ENCODE measurements at places on chromosomes 7 and 10.

GRCh38 chr10:72044417-72045041, 43.8 kb downstream of the SPOCK2 start:
- DNase-seq: no peak

DNA sequence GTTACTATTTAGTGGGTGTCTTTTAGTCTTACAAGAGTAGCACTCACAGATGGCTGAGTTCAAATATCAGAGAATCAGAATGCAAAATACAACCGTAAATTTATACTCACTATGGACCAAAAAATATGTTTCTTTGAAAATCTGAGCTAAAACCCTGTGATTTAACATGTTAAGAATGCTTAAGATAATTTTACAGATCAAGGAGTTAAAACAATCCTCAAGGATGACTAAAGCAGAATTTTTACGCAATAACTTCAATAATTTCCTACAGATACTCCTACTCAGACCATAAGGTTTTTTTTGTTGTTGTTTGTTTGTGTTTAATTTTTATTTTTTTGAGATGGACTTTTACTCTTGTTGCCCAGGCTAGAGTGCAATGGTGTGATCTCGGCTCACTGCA, 47.9 kb upstream of the CCDC6 start:
- no peak for DNase-seq

DNA sequence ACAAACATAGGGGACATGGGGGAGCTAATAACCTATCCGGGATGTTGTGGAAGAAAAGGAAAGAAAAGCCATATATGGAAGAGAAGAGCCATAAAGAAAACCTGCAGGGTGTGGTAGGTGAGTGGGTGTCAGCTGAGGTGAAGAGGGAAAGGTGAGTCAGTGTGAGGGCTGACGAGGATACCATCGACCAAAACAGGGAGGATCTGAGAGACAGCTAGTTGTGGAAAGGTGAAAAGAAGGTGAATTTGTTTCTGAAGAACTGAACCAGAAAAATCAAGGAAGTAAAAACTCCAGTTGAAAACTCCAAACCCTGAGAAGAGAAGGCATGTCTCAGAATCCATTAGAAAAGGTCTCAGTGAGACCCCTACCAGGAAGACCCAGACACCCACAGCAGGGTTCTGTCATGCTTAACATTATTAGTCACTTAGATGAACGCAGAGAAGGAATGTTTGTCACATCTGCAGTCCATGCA, 4.1 kb downstream of the BLNK start:
- no peak for DNase-seq

DNA sequence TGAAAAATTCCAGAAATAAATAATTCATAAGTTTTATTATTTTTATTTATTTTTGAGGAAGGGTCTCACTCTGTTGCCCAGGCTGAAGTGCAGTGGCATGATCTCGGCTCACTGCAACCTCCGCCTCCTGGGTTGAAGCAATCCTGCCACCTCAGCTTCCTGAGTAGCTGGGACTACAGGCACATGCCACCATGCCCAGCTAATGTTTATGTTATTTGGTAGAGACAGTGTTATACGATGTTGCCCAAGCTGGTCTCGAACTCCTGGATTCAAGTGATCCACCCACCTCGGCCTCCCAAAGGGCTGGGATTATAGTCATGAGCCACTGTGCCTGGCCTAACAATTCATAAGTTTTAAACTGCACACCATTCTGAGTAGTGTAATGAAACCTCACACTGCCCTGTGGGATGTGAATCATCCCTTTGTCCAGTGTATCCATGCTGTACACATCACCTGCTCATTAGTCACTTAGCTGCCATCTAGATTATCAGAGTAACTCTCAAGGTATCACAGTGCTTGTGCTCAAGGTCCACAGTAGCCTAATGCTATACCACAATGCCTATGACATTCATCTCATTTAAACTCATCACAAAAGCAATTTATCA, 17.9 kb downstream of the RTKN2 start:
- DNase-seq: no peak

DNA sequence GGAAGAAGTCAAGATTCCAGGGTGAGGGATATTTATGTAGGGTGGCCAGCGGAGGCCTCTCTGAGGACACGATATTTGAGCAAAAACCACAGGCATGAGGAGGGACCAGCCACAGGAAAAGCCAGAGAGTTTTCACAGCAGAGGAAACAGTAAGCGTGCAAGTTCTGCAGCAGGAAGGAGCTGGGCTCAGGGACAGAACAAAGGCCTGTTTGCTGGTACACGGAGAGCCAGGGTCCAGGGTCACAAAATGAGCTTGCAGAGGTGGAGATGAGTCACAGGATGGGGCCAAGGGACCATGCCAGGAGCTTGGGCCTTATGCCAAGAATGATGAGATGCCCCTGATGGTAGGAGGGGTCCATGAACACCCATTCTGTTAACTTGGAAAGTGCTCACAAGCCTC, 283.5 kb downstream of the PLXNA4 start:
- DNase-seq: no peak

DNA sequence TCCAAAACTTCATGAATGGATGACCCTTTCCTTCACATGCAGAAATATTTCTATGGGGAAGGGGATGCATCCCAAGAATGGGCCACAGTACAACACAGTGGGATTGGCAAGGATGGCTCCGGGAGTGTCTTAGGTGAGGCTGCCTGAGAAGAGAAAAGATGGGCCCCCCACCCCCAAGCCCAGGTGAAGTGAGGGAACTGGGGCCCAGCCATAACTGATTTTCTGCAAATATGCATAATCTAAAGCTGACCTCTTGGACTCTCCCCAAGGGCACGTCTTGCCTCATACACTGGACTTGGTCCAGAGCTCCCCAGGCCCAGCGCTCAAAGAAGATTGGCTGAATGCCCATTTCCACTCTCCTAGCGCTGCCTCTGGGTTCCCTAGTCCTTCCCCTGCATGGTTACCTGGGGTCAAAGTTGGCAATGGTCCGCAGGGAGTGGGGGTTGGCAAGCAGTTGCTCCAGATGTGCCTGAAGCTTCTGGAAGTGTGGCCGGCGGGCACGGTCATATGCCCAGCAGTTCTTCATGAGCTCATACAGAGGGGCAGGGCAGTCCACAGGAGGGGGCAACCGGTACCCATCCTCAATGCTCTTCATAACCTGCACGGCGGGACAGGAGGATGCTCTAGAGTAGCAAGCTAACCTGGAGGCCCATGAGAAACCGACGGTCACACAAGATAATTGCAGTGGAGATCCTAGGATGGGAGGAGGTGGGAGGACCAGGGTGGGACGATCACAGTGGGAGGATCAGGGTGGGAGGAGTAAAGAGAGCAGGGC, 12.3 kb downstream of the ZYX start:
- DNase-seq: no peak

- DNase-seq: no peak
These were observed 147.5 kb downstream of the RTKN2 start for GRCh38 chr10:62121187-62121530.

- DNase-seq: no peak
These were observed 32.7 kb upstream of the MACC1 start for GRCh38 chr7:20249920-20250319.

- no peak for DNase-seq
These were observed 35.1 kb downstream of the AGR3 start for GRCh38 chr7:16846601-16847165.

- no peak for DNase-seq
These were observed 32.4 kb downstream of the TSPAN12 start for GRCh38 chr7:120825576-120825975.

GRCh38 chr10:111130471-111130870, 53.6 kb downstream of the ADRA2A start:
- no peak for DNase-seq

- no peak for DNase-seq
These were observed 159.5 kb downstream of the PPP1R9A start for GRCh38 chr7:95066737-95067530.

- DNase-seq: no peak
These were observed 50.2 kb downstream of the EEPD1 start for GRCh38 chr7:36203071-36203790.

- no peak for DNase-seq
These were observed 25.1 kb downstream of the PTPRN2 start for GRCh38 chr7:158562517-158562916.

- DNase-seq: no peak
These were observed 275.0 kb downstream of the ELMO1 start for GRCh38 chr7:37173670-37174069.

- no peak for DNase-seq
These were observed 132.6 kb downstream of the GNAT3 start for GRCh38 chr7:80379034-80379982.

DNA sequence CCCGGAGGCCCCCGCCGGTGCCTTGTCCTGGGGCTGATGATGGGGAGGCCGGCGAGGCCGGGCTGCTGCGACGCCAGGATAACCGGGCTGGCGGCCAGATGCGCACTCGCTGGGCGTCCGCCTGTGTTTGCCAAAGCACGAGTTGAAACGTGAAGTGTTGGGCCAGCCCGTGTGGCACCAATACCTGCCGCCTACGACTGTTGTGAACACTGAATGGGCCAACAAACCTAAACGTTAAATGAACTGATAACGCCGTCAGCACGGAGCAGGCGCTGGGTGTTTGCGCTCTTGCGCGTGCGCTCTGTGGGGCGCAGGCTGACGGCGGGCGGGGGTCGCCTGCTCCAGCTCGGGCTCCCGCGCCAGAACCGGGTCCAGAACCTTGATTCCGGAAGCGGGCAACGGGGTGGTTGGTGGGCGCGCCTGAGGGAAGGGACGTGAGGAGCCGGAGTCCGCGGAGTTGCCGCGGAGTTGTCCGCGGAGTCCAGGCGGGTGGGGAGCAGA, 658 bp downstream of the CYP2E1 start:
- no peak for DNase-seq

GRCh38 chr10:44619521-44619920, 234.6 kb upstream of the CXCL12 start:
- no peak for DNase-seq

DNA sequence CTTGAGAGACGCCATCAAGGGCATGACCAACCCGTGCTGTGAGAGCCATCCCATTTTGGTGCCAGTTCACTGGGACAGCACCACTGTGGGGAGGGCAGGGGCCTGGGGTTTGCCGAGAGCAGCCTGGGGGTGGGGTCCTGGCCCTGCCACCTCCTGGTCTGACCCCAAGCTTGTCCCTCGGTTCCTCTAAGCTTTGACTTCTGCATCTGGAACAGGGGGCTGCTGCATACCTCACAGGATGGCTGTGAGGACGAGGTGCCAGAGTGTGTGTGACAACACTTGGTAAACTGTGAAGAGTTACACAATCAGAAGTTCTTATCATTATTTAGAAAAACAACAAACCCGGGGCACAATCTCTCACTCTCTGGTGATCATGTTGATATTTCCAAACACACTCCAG, 89.9 kb downstream of the CRTAC1 start:
- DNase-seq: no peak

- DNase-seq: no peak
These were observed 180.9 kb downstream of the ANK3 start for GRCh38 chr10:60208676-60209269.

DNA sequence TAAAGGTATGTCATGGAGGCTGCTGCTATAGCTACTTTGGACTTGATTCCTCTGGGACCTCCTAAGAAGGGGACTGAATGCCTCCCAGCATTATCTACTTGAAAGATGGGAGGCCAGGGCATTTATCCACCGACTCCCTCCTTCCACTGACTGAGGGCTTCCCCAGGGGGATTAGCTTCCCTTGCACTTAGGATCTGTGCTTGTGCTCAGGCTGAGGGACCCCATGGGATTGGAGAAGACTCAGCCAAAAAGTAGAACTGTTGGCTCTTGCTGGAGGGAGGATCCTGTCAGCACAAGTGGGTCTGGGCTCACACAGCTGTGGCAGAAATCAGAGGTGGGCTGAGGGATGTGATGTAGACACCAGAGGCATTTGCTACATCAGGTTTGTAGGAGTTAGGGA, 81.5 kb upstream of the SYPL1 start:
- no peak for DNase-seq

GRCh38 chr7:151940048-151940811, 16.0 kb upstream of the GALNTL5 start:
- no peak for DNase-seq

DNA sequence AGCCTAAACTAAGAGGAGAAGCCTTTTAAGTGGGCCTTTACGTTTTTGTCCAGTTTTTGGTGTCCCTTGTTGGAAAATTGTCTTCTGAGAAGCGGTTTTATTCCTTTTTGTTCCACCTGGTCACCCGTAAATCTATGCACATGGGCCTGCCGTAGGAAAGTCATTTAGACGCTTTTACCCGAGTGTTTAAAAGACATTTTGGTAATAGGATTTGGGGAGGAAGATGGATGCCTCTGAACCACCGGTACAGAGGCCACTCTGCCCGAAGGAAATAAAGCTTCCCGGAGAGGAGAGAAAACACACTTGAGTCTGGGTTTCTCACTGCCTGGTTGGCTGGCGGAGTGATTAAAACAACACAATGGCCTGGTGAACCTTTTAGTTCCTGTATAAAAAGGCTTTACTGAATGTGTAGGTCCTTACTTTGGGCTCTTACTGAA, 760 bp downstream of the THNSL1 start:
- no peak for DNase-seq

- no peak for DNase-seq
These were observed 292.9 kb downstream of the BMPER start for GRCh38 chr7:34198231-34198641.

DNA sequence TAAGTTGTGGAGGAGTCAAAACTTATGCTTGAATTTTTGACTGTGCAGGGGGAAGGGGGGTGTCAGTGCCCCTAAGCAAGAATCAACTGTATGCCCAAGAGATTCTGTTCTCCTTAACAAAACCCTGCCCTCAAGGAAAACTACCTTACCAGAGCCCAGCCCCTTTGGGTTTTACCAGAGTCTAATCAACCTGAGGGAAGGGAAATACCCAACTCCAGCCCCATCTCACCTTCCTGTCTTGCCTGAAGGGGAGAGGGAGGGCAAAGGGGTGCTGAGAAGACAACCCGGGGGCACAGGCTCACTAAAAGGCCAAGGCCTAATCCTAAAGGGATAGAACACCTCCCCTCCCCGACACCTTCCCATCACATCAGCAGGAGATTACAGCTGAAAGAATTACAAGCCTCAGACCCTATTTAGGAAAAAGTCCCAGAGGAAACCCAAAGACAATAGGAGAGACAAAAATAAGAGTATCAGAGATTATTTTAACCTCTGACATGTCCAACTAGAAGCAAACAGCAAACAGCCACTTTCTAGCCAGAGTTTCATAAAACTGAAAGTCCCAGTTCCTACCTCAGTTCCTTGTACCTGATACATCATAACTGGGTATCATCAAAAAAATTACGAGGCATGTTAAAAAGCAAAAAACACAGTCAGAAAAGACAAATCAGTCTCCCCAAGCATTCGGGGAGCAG, 26.8 kb upstream of the C7orf33 start:
- no peak for DNase-seq

DNA sequence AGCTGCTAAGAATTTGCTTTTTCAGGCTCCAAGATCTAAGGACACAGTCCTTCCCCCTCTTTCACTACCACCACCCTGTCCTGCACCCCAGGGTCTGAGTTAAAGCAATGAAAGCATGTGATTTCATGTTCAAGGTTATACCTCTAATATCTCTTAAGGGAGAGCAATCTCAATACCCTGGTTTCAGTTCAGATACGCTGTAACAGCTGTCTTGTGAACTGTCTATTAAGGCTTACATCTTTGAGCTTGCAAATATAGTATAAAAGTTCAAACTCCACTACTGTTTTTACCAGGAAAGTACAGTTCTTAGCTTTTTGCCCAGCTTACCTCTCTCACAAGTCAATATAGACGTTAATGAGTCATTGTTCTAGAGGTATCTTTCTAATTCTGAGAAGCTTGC, 2.6 kb downstream of the CPVL start:
- no peak for DNase-seq

- DNase-seq: no peak
These were observed 48.4 kb upstream of the CRTAC1 start for GRCh38 chr10:98078774-98079173.

- no peak for DNase-seq
These were observed 23.8 kb upstream of the SFTPA1 start for GRCh38 chr10:79586933-79587332.

Measured in stimulated activated CD8-positive, alpha-beta memory T cell treated with anti-CD3 and anti-CD28 coated beads, Interleukin-15, amount 100 ng/mL, for 48 hours (primary cell).